ENCODE measurements at places on chromosomes 1 and 21.

GRCh38 chr21:38267991-38268863, 11.4 kb downstream of the KCNJ15 start:
- DNase-seq = no peak

- DNase-seq = no peak
Measured at GRCh38 chr1:163195728-163196448, 6.8 kb downstream of the RGS5 start.

GRCh38 chr1:197677752-197678295, 97.5 kb downstream of the DENND1B start:
- no peak for DNase-seq

GRCh38 chr1:116436611-116436970, 63.5 kb downstream of the ATP1A1 start:
- no peak for DNase-seq

DNA sequence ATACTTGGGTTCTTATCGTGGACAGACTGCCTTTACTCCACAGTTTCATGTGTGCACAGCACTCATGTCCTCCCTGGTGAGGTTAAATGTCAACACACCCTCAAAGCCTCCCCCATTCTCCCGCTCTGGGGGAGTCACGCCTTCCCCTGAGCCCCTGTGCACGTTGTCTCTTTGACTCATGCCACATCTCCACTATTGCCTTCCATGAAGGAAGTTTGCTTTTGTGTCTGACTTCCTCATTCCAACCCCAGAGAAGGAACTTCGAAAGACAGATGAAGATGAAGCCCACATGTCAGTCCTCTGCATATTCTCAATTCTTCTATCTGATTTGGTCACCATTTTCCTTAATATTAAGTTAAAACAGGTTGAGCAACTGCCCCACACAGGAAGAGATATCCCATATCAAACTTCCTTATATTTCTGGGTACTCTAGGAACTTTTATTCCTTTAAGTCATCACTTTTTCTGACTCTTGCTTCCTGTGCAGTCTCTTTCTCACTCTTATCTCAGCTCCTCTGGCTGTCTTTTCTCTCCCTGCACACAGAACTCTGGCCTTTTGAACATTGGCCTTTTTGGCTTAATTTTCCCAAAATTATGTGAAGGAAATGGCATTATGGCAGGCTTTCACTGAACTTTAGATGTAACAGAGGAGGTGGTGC, 41.5 kb downstream of the C4BPA start:
- DNase-seq = no peak

GRCh38 chr1:165836664-165837482, 9.5 kb downstream of the UCK2 start:
- DNase-seq = no peak

GRCh38 chr1:106584107-106584506, 472.4 kb upstream of the PRMT6 start:
- DNase-seq = no peak

DNA sequence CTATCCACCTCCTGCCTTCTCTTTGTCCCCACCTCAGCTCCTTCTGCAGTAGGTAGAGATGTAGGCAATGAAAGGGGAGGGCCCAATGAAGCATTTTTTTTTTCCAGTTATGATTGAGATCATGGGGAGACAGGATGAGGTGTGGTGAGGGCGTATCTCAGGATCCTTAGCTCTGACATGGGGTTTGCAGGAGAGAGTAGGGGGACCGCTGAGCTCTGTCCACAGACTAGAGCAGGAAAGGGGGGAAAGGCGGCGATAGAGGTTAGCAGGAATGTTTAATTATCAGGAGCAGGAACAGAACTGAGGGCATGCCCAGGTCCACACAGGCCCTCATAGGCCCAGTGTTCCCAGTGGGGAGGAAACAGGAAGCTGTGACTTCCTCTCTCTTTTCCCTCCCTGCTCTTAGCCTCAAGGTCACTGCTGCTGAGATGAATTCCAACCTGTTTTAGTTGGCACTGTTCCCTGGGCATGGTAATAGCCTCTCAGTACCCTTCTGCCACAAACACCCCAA, 901 bp upstream of the RXFP4 start:
- DNase-seq = peak; percentile 71

DNA sequence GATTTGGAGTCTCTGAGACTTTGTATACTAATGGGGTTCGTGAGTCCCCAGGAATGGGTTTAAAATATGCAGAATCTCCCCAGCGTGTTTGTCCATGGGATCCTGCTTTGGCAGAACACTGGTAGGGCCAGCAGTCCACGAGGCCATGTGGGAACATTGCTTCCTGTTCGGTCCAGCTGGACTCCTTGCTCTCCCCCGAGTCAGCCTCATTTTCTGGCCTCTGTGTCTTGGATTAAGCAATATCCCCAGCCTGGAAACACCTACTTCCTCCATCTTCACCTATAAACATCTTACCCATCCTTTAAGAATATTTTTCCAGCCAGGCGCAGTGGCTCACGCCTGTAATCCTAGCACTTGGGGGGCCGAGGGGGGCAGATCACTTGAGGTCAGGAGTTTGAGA, 142.4 kb downstream of the NAV1 start:
- peak; percentile 65 for DNase-seq

DNA sequence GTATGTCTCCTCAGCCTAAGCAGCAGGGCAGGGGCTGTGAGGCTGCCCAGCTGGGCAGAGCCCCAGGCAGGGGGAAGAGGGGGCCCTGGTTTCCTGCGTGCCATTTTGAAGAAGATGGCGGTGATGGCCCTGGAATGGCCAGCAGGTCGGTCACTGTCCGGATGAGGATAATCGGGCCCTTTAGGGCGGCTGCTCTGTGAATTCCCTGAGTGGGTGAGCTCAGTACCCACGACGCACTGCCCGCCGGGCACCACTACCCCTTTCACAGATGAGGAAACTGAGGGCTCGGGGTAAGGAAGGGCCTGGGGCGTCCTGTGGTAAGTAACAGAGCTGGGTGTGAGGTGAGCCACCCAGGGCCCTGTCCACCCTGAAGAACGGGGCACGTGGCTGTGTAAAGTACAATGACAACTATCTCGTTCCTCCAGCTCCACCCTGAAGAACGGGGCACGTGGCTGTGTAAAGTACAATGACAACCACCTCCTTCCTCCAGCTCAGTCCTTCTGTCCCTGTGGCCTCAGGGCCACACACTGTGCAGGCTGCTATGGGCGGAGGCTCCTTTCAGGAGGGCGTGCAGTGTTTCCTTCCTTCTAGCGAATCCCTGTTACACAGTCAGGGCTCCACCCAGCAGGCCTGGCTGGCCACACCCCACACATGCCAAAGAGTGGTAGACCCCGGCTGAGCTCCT, 23.2 kb downstream of the ITGB2 start:
- peak; percentile 69 for DNase-seq

DNA sequence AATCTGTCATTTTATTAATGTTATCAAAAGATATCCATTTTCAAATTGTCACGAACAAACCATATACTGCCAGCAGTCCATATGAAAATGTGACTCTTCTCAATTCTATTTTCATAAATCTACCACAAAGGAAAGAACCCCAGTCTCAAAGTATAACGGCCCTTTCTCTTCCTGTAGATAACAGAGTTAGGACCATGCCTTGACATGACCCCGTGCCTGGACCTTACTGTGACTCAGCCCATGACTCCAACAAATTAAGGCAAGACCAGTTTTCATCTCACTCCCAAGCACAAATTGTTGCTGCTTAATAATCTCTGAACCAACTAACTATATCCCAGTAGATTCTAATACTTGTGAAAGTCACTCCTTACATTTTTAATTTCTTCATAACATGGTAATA, 124.4 kb upstream of the NFIA start:
- no peak for DNase-seq

GRCh38 chr1:172005856-172006255, 164.6 kb downstream of the DNM3 start:
- no peak for DNase-seq

- no peak for DNase-seq
Measured at GRCh38 chr1:38559446-38560165, 300.0 kb downstream of the RRAGC start.

DNA sequence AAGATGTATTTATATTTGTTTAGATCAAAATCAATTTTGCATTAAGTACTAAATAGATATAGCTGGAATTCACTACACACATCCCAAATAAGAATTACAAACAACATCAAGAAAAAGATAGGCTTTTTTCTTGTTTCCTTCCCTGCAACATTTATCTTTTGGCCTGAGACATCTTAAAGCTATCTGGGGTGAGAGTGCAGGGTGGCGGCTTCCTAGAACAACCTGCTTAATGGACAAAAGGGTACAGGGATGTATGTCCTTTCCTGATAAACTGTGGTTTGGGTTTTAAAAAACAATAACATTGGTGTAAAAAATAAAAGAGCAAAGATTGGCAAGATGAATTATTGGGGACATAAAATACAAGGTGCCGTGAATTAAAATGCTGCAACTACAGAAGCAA, 54.4 kb downstream of the EPRS1 start:
- no peak for DNase-seq

DNA sequence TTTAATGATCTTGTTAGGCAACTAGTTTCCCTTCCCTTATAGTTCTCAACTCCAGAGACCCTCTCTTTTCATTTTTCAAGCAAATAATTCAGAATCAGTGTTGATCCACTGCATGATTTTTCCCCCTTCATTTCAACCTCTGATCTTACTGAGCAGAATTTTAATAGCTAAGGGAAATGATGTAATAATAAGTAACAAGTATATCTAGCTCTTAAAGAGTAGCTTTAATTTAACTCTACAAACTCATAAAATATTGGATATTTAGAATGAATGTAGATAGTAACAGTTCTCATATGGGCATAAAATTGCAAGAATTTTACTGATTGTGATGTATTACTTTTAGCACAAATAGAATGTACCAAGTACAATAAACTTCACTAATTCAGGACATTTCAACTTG, 130.2 kb downstream of the NR5A2 start:
- DNase-seq = no peak

DNA sequence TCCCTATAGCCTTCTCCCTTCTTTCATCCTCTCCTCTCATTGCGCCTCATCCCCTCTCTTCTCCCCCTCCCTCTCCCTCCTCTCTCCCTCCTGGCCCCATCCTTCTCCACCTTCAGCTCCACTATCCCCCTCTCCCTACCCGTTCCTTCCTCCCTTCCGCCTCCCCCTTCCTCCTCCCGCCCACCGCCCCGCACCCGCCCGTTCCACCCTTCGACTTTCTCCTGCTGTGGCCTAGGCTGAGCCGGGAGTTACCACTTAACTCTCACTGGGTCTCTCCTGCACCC, 1.6 kb downstream of the NPR1 start:
- no peak for DNase-seq

- no peak for DNase-seq
Measured at GRCh38 chr1:30692201-30692947, 31.0 kb downstream of the MATN1 start.

- DNase-seq = no peak
Measured at GRCh38 chr1:205563927-205564441, 59.5 kb downstream of the CDK18 start.

GRCh38 chr1:158203693-158204457, 23.2 kb downstream of the CD1D start:
- DNase-seq = no peak

- DNase-seq = no peak
Measured at GRCh38 chr1:54460351-54460750, 54.2 kb upstream of the SSBP3 start.

All from right cardiac atrium (tissue), 5 donors.